ENCODE measurements at places on chromosomes 3 and 15.
A peak's percentile ranks its signal among the peaks of the same experiment; 100 is the strongest.

DNA sequence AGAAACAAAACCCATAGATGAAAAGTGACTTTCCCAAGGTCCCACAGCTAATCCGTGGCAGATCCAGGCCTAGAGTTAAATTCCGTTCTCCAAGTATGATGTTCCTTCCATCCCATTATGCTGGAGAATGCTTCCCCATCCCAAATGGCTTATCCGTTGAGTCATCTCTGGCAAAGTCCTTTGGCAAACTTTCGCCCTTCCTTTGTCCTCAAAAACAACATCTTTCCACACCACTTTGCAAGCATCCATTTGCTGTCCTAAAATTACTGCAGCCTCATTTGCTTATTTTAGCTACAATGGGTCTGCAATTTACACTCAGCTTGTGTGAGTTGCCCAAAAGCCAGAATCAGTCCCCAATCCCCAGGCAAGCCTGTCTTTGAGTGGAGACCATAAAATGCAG lies 304.0 kb upstream of the TLE3 start:
- DNase-seq: no peak
- peaks cover 19% of the 10 kb centered on the region for H3K27me3 ChIP-seq
- no peak overlapping the region for H3K4me3 ChIP-seq
- H3K27ac ChIP-seq: no peak overlapping the region
- no peaks in the 10 kb centered on the region for H3K36me3 ChIP-seq

GRCh38 chr3:50347187-50347813 lies 1.8 kb upstream of the ZMYND10 start:
- H3K4me3 ChIP-seq: no peak overlapping the region
- H3K4me1 ChIP-seq: peaks cover 35% of the 10 kb centered on the region
- H3K27me3 ChIP-seq: no peaks in the 10 kb centered on the region
- H3K36me3 ChIP-seq: peaks cover 2% of the 10 kb centered on the region
- no peak overlapping the region for H3K27ac ChIP-seq
- DNase-seq: peak; percentile 64

- no peaks in the 10 kb centered on the region for H3K36me3 ChIP-seq
- H3K4me1 ChIP-seq: no peaks in the 10 kb centered on the region
- H3K27ac ChIP-seq: no peak overlapping the region
- no peaks in the 10 kb centered on the region for H3K27me3 ChIP-seq
- DNase-seq: no peak
- H3K4me3 ChIP-seq: no peak overlapping the region
Measured at GRCh38 chr3:85572426-85572825, 613.6 kb downstream of the CADM2 start.

DNA sequence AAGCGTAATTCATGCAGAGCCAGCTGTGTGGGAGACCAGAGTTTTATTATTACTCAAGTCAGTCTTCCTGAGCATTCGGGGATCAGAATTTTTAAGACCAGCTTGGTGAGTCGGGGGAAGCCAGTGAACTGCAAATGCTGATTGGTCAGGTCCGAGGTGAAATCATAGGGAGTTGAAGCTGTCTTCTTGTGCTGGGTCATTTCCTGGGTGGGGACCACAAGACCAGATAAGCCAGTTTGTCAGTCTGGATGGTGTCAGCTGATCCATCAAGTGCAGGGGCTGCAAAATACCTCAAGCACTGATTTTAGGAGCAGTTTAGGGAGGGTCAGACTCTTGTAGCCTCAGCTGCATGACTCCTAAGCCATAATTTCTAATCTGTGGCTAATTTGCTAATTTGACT lies 228.1 kb upstream of the ATP10A start:
- no peak for DNase-seq
- H3K4me1 ChIP-seq: peaks cover 5% of the 10 kb centered on the region
- no peak overlapping the region for H3K4me3 ChIP-seq

DNA sequence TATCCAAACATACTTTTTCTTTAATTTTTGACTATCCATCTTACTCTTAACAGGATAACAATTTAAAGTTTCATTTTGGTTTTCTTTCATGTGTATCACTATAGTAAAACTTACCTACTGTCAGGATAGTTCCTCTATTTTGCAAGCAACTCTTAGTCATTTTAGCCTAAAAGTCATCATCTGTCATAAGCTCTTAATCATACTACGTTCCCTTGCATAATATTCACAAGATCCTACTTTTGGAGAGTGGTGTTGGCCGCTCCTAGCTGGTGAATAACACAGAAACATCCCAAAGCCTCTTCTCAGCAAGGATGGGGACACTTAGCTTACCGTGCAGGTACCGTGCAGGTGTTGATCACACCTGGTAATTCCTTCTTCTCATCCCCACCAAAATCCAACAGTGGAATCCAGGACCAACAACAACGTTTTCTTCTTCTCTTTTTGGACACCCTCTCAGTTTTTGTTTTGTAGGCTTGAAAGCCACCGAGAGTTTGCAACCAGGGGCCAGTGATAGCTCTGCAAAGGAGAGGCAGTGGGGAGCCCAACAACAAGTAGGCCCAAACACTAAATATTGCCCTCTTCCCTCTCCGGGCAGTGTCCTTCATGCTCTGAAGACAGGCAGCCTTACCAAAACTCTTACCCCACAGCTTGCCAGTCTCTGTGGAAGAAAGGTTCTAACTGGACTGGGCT lies 433 bp downstream of the FILIP1L start:
- no peaks in the 10 kb centered on the region for H3K27me3 ChIP-seq
- DNase-seq: no peak
- H3K27ac ChIP-seq: peak overlapping the region; percentile 11
- no peak overlapping the region for H3K4me3 ChIP-seq

DNA sequence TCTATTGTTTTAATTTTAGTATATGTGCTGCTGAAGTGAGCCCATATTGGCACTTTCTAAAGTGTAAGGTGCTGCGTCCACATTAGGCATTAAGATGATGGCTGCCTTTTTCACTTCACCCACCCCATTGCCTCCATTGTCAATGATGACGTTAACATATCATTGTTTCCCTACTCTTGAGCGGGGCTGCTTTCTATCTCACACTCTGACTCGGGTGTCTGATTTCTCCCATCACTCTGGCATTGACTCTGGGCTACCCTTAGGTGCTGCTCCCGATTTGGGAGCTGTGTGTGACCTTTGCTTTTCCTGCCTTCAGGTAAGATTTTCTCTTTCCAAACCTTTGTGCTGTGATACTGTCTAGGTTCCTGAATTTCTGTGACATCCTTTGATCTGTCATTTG lies 28.8 kb downstream of the CGNL1 start:
- DNase-seq: no peak
- H3K4me1 ChIP-seq: peaks cover 4% of the 10 kb centered on the region
- peaks cover 48% of the 10 kb centered on the region for H3K27me3 ChIP-seq

GRCh38 chr3:118809696-118810498 lies 224.7 kb downstream of the IGSF11 start:
- H3K4me3 ChIP-seq: peak overlapping the region; percentile 60
- H3K27ac ChIP-seq: peak overlapping the region; percentile 11
- H3K27me3 ChIP-seq: peaks cover 24% of the 10 kb centered on the region
- H3K36me3 ChIP-seq: peaks cover 2% of the 10 kb centered on the region
- no peak for DNase-seq

DNA sequence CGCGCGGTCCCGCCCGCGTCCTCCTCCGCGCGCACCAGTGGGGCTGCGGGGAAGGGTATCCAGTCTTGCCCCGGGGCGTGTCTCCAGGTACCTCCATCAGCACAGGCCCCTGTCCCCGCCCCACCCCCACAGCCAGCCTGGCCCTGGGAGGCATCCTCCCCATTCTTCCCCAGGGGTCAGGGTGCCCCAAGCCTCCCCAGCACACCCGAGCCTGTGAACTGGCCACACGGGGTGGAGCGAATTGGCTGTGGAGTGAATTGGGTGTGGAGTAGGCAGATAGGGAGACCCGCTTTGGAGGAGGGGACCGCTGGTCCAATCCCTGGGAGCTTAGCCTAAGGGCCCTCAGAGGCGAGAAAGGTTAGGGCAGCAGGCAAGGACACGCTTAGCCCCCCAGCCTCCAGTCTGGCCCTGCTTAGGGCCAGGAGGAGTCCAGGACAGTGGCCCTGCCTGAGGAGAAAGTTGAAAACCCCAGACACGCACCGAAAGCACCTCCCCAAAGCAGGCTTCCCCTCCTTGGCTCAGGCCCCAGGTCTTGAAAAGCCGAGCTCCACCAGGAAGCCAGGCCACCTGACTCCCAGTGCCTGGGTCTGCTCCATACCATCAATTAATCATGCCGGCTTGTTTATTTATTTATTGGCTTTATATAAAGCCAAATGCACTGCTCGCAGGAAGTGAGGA lies 107.7 kb upstream of the SLC6A11 start:
- H3K27me3 ChIP-seq: peaks cover 78% of the 10 kb centered on the region
- H3K4me1 ChIP-seq: peaks cover 20% of the 10 kb centered on the region
- H3K36me3 ChIP-seq: peaks cover 6% of the 10 kb centered on the region

GRCh38 chr3:124741027-124741426 lies 10.8 kb downstream of the UMPS start:
- H3K27ac ChIP-seq: no peak overlapping the region
- no peak for DNase-seq
- H3K4me1 ChIP-seq: peaks cover 11% of the 10 kb centered on the region
- no peak overlapping the region for H3K4me3 ChIP-seq
- H3K27me3 ChIP-seq: no peaks in the 10 kb centered on the region
- peaks cover 6% of the 10 kb centered on the region for H3K36me3 ChIP-seq

GRCh38 chr3:187587076-187587475 lies 83.1 kb downstream of the SST start:
- H3K4me3 ChIP-seq: no peak overlapping the region
- no peaks in the 10 kb centered on the region for H3K4me1 ChIP-seq
- no peak overlapping the region for H3K27ac ChIP-seq
- DNase-seq: no peak

DNA sequence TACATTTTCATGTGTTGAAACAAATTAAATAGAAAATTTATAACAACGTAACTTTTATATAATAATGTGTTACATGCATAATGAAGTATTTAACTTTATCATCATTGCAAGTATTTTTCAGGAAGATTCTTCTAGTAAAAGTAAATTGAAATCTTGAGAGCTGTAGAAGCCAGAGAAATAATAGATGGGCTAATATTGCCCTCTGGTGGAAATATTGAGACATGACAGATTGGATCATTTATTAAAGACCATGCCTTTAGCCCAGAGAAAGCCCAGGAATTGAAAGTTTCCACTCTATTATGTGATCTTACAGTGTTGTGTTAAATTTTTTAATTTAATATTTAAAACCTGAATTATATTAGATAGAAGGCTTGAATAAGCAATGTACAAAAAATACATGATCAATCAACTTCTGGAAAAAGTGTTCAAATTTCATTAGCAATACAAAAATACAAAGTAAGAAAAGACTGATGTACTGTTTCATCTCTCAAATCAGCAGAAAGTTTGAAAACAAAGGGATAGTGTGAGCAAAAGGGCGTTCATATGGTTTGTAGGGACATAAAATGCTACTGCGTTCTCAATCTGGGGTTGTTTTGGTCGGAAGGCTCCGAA lies 52.7 kb upstream of the SPTSSB start:
- H3K4me1 ChIP-seq: peaks cover 7% of the 10 kb centered on the region
- no peak for DNase-seq
- H3K4me3 ChIP-seq: no peak overlapping the region
- H3K36me3 ChIP-seq: no peaks in the 10 kb centered on the region
- H3K27me3 ChIP-seq: no peaks in the 10 kb centered on the region

DNA sequence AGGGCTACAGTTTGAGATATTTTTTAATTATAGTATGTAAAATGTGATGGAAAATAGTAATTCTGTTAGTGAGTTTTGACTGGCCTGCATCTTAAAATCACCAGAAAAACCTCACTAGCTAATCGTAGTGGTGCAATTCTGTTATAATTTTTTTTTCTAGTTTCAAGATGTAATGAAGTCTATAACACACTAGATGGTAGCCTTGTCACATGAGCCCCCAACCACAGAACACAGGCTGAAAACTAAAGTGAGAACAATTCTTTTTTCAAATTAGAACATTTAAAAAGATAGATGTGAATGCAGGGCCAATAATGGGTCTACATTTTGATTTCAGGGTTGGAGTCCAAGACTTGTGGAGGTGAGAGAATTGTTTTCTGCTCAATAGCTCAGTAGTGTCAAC lies 83.3 kb upstream of the KCNH8 start:
- H3K27me3 ChIP-seq: peaks cover 18% of the 10 kb centered on the region
- H3K27ac ChIP-seq: no peak overlapping the region
- H3K4me3 ChIP-seq: no peak overlapping the region
- H3K36me3 ChIP-seq: no peaks in the 10 kb centered on the region
- no peak for DNase-seq

- H3K27ac ChIP-seq: no peak overlapping the region
- no peak for DNase-seq
- H3K36me3 ChIP-seq: peaks cover 4% of the 10 kb centered on the region
- peaks cover 7% of the 10 kb centered on the region for H3K4me1 ChIP-seq
- no peaks in the 10 kb centered on the region for H3K27me3 ChIP-seq
- H3K4me3 ChIP-seq: no peak overlapping the region
Measured at GRCh38 chr15:60416484-60416883, 18.7 kb upstream of the ANXA2 start.

- H3K27me3 ChIP-seq: no peaks in the 10 kb centered on the region
- H3K4me1 ChIP-seq: peaks cover 29% of the 10 kb centered on the region
- DNase-seq: peak; percentile 63
- H3K4me3 ChIP-seq: no peak overlapping the region
- H3K36me3 ChIP-seq: no peaks in the 10 kb centered on the region
Measured at GRCh38 chr3:151168269-151169094, 34.5 kb downstream of the GPR171 start.

DNA sequence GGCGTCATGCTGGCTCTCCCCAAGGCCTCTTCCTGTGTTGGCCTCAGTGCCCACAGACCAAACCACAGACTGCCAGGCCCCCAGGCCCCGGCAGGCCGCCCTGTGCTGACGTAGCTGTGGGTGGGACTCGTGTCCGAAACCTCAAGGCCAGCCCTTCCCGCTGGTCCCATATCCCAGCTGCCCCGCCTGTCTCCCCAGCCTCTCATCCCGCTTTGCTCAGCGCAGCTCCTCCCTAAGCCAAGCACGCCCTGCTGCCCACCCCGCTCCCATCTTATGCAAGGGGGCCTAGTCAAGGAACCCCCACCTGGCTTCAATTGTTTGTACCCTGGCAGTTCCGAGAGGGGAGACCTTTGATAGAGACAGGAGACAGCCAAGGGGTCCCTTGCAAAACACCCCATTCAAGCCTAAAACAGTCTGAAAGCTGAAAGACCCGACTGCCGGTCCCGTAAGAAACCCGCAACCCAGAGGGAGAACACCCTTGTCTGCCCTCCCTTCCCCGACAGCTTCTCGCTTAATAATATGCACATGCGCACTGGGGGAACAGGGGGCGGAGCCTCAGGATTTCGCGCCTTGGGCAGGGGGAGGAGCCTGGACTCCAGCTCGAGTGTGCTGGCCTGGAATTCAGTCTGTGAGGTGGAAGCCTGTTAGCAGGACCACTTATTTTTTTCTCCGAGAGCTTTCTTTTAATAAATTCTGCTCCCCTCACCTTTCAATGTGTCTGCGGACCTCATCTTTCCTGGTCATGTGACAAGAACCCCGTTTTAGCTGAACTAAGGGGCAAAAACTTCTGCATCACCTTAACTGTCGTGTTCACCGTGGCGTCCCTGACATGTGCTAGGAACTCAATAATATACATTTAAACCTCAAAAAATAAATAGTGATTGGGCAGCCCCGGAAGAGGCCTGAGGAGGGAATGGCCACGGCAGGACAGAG lies 17.2 kb downstream of the TNFAIP8L3 start:
- peaks cover 5% of the 10 kb centered on the region for H3K4me1 ChIP-seq
- peaks cover 49% of the 10 kb centered on the region for H3K27me3 ChIP-seq
- no peak overlapping the region for H3K27ac ChIP-seq
- DNase-seq: peak; percentile 20
- peak overlapping the region; percentile 63 for H3K4me3 ChIP-seq

- H3K36me3 ChIP-seq: no peaks in the 10 kb centered on the region
- peak overlapping the region; percentile 36 for H3K4me3 ChIP-seq
- no peak for DNase-seq
Measured at GRCh38 chr3:12870942-12871341, 29.6 kb upstream of the RPL32 start.

GRCh38 chr3:71504250-71505036 lies 79.1 kb downstream of the FOXP1 start:
- no peak overlapping the region for H3K4me3 ChIP-seq
- no peaks in the 10 kb centered on the region for H3K36me3 ChIP-seq
- peak overlapping the region; percentile 0 for H3K27ac ChIP-seq
- DNase-seq: no peak
- H3K27me3 ChIP-seq: no peaks in the 10 kb centered on the region
